ENCODE measurements at places on chromosomes 7 and 10. TPM values are rescaled to one million over a fixed set of nuclear protein-coding genes. Genes with fewer than 3 reads are reported as not detected.

MKI67 gene
- total RNA-seq, result 9.3 TPM

OR13A1 gene
- total RNA-seq, result 0.20 TPM

AP1S1 gene
- total RNA-seq, result 79.9 TPM

AFAP1L2 gene
- total RNA-seq, result 47.6 TPM

BHLHA15 gene
- 2.4 TPM for total RNA-seq

HPSE2 gene
- 0.89 TPM for total RNA-seq

AZGP1 gene
- total RNA-seq, result 6.3 TPM

DRGX gene
- 18.3 TPM for total RNA-seq

DNAH11 gene
- total RNA-seq, result 7.5 TPM

NKX6-2 gene
- total RNA-seq, result 11.6 TPM

URGCP gene
- total RNA-seq, result 33.5 TPM

Data from spinal cord (tissue), 10 donors.